ENCODE measurements at places on chromosomes 12 and 14.

- no peak for DNase-seq
Observed at GRCh38 chr12:85725991-85726390, 110.2 kb downstream of the RASSF9 start.

DNA sequence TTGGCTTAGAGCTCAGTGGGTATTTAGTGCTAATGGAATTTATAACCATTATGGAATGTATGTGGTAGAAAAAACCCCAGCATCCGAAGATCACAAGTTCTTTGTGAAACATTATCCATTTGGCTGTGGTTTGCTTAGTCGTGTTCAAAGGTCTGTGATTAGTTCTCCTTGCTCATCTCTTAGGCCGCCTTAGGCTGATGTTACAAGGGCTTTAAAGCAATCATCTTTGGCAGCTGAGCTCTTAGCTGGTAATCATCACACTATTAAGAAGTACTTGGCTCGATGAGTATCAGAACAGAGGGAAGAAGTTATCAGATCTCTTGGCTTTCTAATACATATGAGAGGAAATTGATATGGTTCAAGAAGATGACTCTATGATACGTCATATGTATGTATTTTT lies 124.1 kb upstream of the E2F7 start:
- DNase-seq = peak; percentile 75

DNA sequence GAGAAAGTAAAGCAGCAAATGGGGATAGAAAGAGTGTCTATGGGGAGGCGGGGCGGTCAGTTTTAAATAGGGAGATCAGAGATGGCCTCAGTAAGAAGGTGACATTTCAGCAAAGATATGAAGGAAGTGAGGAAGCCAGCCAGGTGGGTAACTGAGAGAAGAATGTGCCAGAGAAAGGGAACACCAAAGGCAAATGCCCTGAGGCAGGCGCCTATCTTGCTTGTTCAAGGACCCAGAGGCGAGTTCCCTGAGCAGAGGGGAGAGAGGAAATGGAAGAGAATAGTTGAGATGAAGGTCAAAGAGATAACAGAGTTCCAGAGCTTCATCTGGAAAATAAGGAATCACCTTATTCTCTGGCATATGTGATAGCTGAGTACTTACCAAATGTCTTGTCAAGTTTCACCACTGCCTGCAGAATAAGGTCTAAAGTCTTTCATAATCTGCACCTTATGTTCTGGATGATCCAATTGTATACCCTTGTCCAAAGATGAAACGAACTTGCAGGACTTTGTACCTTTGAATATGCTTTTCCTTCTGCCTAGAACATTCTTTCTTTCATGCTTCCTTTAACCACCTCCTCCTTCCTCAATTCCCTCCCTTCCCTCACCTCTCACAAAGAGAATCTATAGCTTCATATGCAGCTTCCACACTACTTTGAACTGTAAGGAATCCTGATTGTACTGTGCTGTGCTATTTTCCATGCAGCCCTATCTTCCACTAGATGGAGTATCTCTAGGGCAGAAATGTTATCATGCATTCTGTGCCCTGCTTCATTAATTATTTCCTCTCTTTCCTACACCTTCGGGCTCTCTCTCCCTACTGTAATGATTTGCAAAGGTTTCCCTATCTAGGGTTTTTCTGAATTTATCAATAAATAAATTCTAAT lies 38.5 kb downstream of the GNPTAB start:
- peak; percentile 18 for DNase-seq

DNA sequence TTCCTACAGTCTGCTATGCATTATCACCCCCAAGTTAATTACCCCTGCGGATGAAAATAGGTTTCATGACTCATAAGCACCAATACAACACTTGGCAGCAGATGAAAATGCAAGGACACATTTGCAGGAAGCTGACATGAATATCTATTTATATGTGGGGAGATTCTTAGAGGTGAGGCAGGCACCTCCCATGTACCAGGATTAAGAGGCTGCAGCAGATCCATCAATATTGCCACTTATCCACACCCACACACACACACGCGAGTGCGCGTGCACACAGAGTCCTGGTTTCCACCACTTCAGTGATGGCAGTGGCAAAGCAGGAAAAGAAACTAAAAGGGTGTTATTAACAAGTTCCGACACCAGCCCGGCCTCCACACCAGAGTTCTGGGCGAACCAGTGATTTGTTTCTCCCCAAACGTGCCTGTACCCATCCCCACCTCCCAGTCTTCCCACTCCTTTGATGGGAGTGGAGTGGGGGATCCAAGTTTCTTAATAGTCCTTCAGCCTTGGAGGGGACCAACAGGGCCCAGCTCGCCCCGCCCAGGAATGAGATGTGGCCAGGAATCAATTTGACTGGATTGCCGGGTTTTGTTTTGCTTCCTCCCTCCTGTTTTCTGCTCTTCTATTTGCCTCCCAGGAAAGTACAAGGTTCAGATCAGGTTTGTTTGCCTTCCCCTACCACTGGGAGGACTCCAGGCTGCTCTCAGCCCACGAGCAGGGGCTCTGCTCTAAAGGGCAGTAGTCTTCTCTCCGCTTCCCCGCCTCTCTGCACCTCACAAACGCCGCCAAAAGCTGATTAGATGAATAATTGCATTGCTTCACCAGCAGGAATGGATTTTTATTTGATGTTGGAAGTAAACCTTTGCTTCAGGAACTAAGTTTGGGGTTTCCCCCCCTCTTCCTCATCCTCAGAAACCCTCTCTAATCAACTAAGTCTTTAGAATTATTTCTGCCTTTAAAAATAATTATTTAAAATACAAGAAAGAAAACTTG lies 5.2 kb downstream of the IRF2BPL start:
- DNase-seq = peak; percentile 53

DNA sequence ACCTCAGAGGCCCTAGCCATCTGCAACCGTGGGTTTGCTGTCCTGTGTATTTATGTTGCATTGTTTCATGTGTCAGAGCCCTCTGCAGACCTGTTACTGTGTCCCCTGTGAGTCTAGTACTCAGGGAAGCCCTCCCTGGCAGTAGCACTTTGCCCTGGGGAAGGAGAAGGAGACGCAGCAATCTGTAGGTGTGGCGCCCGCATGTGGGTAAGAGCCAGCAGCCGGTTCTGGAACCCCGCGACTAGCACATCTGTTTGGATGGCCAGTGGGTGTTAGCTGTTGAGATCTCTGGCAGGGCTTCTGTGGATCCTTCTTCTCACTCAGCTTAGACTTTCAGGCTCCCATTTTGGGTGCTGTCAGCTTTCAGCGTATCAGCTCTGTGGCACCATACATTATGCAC lies 57.0 kb downstream of the TECPR2 start:
- no peak for DNase-seq

DNA sequence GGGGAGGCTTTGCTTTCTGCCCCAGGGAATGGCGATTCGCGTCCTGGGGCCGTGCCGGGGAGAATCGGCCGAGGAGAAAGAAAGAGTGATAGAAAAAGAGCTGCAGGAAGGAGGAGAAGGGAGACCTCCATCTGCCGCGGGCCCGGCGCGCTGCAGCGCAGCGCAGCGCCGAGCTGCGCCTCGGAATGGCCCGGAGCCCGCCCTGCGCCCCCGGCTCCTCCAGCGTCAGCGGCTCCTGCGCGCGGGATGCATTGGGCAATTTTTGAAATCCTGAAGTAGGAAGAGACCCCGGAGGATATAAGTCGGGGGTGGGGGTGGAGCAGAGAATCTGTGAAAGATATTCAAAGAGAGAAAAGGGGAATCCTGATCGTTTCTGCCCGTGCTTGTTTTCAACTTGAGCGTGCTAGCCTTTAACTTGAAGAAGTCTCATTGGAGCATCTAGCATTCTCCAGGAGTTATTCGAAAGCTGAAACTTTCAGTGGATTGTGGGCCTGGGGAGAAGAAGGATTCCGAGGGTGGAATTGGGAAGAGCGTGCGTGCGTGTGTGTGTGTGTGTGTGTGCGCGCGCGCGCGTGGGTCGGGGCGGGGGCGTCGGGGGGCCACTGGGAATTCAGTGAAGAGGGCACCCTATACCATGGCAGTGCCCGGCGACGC lies 441 bp downstream of the PDE3A start:
- peak; percentile 62 for DNase-seq

DNA sequence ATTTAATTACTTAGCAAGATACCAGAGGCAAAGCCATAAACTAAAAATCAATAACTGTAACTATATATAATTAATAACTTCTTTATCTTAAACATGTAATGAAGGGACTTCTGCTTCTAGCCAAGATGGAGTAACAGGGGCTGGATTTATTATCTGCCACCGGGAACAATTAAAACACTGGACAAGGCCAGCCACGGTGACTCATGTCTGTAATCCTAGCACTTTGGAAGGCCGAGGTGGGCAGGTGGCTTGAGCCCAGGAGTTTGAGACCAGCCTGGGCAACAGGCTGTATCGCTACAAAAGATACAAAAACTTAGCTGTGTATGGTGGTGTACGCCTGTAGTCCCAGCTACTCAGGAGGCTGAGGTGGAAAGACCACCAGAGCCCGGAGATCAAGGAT lies 113.6 kb downstream of the TAOK3 start:
- peak; percentile 28 for DNase-seq

DNA sequence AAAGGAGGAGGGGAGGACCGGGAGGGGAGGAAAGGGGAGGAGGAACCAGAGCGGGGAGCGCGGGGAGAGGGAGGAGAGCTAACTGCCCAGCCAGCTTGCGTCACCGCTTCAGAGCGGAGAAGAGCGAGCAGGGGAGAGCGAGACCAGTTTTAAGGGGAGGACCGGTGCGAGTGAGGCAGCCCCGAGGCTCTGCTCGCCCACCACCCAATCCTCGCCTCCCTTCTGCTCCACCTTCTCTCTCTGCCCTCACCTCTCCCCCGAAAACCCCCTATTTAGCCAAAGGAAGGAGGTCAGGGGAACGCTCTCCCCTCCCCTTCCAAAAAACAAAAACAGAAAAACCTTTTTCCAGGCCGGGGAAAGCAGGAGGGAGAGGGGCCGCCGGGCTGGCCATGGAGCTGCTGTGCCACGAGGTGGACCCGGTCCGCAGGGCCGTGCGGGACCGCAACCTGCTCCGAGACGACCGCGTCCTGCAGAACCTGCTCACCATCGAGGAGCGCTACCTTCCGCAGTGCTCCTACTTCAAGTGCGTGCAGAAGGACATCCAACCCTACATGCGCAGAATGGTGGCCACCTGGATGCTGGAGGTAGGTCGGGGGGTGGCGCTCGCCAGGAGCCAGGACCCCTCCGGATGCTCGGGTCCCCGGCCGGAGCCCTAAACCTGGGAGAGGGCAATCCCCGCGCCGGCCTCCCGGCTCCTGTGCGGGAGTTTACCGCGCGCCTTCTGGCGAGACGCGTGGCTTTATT lies at the start of gene CCND2:
TSS of gene CCND2 (plus strand) at position 111 of the 744 bp plus-strand sequence. CDS start at position 390, 279 bp downstream.
- DNase-seq = peak; percentile 78

DNA sequence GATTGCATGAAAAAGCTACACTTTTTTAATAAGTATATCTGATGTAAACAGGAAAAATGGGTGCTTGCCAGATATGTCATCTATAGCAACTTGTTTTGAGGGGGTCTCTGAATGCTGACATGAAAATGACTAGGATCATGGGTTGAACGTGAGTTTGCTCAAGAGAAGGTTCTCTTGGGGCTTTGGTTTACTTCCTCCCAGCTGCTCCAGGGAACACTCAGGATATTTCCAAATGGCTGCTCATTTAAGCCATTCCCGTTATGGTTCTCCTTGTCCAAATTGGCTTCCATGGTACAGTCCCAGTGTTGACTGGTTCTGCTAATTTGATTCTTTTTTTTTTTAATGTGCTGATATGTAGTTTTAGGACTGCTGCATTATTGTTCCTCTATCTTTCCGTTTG lies 118.3 kb downstream of the ETV6 start:
- DNase-seq = no peak

GRCh38 chr12:6941267-6941666 lies 2.3 kb upstream of the RNU7-1 start:
- no peak for DNase-seq

Measured in iris pigment epithelial cell (primary cell).